ENCODE measurements at places on chromosomes 4 and X.
A peak's percentile ranks its signal among the peaks of the same experiment; 100 is the strongest.

DNA sequence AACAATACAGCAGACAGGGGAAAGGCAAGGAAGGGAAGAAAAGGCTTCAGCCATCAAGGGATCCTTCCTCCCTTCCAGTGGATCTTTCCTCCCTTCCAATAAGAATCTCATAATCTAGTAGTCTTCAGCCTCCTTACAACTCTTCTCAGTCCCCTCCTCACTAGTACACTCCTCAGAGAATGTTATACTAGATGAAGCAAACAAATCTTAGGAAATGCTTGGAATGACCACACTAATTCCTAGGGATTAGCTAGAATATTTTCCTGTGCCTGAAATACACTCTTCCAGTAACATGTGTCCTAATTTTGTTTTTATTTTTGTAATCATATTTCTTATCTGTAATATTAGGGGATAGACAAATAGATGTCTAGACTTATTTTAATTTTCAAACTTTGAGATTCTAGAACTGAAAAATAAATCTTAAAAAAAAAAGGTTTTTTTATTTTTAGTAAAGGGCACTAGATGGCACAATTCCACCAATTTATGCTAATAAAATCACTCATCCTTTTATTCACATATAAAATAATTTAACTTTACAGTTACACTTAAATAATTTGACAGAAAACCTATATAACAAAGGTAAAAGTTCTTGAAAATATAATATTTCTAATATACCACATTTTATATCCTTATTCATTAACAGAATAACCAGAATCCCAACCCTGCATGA, 7.0 kb upstream of the STPG2 start:
- no peak for DNase-seq

DNA sequence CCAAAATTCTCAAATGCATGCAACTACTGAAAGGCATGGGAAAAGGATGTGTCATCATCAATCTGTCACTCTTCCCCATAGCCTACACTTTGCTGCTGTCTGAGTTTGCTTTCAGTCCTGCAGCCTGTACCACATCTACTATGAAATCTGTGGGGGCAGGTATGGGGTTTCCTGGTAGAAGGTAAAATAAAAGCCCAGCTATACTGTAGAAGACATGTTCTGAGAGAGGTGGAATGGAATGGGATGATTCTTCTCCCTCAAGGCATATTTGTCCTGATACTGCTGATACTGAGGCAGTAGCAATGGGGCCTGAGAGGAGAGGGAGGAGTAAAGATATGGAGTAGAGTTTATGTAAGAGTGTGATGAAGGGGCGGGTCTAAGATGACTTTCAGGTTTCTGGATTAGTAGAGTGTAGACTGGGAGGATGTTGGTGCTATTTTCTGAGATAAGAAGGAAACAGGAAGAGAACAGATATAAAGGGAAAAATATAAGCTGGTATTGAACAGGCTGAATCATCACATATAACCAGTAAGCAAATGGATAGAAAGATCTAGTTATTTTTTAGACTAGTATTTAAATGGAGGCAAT, 38.7 kb upstream of the GYPA start:
- DNase-seq, result no peak

GRCh38 chrX:15853586-15854079, 980 bp downstream of the AP1S2 start:
- DNase-seq, result no peak

DNA sequence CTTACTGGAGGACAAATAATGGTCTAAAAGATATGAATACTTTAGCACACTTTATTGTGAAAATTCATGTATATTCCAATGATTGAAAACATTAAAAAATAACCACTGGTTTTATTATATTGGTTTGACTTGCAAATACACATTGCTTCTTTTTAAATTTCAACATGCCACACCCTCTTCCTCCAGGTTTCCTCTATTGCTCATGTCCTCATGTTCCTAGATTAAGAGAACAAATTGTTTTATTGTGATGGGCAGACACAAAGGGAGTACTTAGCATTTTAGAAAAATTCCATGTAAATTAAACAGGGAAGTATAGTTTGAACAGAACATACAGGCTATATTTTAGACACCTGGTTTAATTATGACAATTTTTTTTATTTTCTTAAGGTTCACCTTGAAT, 230.6 kb upstream of the GPRIN3 start:
- no peak for DNase-seq

GRCh38 chrX:153830640-153831428, 490 bp upstream of the PDZD4 start:
- no peak for DNase-seq

DNA sequence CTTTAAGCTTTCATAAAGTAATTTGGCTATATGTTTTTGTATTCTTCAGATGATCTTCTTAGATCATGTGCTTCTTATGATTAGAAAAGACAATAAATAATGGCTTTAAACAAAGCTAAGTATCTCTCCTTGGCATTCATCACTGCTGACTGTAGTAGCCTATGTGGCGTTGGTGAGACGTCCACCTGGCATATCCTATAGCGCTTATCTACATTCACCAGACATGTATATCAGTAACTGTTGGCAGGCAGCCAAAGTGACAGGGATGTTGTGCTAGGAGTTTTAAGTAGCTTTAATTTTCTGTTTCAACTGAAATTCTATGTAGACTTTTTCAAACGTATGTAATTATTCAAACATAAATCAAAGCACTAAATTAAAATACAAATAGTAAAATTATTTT, 276.4 kb downstream of the IL15 start:
- DNase-seq, result peak; percentile 49

GRCh38 chr4:95614684-95615205, 66.0 kb upstream of the UNC5C start:
- DNase-seq, result no peak

DNA sequence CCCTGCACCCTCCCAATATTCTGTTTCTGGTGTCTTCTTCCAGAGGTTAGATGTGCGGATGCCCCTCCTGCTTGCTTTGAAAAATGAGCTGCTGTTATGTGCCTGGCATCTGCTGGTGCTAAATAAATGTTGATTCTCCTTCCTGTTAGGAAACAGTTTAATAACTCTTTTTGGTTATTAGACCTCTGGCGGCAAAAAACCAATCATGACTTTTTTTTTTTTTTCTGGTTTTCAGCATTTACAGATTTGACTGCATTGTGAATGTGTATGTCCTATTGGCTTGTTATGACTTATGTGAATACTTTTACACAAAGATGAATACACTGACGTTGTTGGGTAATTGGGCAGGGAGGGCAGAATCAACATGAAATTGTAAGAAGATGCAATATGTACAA, 13.6 kb upstream of the TMEM156 start:
- DNase-seq, result no peak

DNA sequence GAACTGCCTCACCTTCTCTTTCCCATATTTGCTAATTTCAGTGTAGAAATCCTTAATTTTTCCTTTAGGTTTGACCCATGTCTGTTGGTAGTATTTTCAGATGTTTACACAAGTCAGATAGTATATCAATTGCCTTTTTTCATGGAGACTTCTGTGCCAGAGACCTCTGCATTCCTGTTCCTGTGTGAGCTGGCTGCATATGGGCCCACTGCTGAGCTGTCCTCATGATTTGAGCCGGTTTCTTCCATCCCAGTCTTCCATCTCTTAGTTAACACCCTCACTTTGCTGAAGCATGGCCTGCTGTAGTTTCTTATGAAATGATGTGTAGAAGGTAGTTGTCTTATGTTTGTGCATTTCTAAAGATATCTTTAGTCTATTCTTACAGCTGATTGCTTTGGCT, 40.0 kb downstream of the CDS1 start:
- DNase-seq, result no peak

GRCh38 chrX:104486691-104487090, 79.3 kb upstream of the IL1RAPL2 start:
- DNase-seq, result no peak

DNA sequence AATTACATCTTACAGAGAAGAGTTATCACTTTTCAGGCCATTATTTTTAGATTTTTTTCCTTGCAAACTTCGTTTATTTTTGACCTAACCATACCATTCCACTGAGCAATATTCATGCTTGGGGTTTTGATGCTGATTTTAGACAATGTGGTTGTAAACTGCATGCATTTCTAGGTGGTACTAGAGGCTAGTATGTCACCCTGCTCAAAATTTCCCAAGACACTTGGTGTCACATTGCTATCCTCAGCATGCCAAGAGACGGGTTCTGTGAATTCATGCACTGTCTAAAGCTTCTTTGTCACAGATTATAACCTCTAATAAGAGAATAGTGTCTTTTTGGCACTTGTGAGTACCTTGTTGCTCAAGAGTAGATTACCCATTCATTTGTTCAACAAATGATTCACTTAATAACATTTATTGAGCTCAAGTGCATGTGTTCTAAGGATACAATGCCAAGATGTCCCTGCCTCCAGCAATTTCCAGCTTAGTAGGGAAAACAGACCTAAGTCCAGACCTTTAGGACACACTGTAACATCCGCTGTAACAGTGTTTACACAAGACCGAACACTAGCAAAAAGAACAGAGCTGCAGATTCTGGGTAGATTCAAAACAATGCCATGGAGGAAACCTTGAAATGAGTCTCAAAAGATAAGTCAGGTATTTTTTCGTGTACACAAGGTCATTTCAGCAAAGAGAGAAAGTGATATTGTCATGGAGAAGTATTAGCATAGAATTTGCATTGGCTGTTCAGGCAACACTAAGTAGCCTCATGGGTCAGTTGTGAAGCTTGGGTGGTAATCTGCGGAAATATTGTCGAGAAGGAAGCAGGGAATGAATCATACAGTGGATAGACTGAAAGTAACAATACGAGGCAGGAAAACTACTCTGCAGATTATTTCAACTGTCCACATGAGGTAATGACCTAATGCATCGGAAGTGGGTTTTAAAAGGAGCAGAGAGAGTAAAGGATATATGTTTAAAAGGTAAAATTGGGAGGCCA, 515.1 kb upstream of the ZFP42 start:
- no peak for DNase-seq
